ENCODE measurements at places on chromosomes 7 and 10. TPM values are rescaled to one million over a fixed set of nuclear protein-coding genes. Genes with fewer than 3 reads are reported as not detected.

TMEM229A gene
- total RNA-seq: 0.75 TPM

SIRT1 gene
- total RNA-seq: 70.9 TPM

ASB10 gene
- not detected for total RNA-seq

FAM24B gene
- total RNA-seq: 0.50 TPM

DNA sequence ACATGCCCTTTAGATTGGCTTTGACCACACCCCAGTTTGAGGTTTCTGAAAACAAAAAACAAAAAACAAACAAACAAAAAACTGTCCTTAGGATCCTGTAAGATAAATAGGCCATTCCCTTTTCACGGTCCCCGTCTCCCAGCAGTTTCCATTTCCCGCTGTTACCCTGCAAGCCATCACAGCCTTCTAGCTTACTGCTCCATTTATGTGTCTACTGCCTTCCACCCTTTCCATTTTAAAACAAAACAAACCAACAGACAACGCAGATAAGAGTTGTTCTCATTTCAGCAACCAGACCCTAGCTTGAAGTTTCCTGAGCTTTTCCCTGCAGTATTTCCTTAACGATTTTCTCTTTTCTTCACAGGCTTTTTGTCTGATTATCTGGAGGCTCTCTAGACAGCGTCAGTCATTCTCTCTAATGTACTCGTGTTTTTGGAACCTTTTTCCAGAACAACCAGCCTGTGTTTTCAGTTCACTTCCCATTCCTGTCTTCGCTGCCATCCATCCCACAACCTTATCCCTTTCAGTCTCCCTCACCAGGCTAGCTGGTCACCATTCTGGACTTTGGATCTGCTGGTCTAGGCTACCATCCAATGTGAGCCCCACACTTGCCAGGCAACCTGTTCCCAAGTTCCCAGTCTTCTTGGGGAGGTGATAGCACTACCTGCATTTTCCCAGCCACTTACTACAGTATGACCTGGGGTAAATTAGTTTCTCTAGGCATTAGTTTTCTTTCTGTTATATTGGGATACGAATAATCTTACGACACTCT is 317.3 kb upstream of the FZD1 start:
- H3K4me1 ChIP-seq: peaks cover under 1% of the 10 kb centered on the region
- no peak overlapping the region for H3K4me3 ChIP-seq
- no peaks in the 10 kb centered on the region for H3K36me3 ChIP-seq
- H3K27ac ChIP-seq: no peak overlapping the region

- no peak overlapping the region for H3K4me3 ChIP-seq
- DNase-seq: no peak
- H3K27ac ChIP-seq: no peak overlapping the region
- no peaks in the 10 kb centered on the region for H3K27me3 ChIP-seq
- H3K4me1 ChIP-seq: no peaks in the 10 kb centered on the region
Measured at GRCh38 chr10:89278034-89278535, 23.8 kb upstream of the IFIT2 start.

- no peaks in the 10 kb centered on the region for H3K4me1 ChIP-seq
- no peak overlapping the region for H3K4me3 ChIP-seq
- H3K27me3 ChIP-seq: no peaks in the 10 kb centered on the region
Measured at GRCh38 chr10:129604333-129605032, 137.4 kb downstream of the MGMT start.

- H3K27me3 ChIP-seq: no peaks in the 10 kb centered on the region
- peaks cover 14% of the 10 kb centered on the region for H3K36me3 ChIP-seq
- H3K4me1 ChIP-seq: peaks cover 5% of the 10 kb centered on the region
Measured at GRCh38 chr10:91910467-91910866, 1.2 kb upstream of the FGFBP3 start.

DNA sequence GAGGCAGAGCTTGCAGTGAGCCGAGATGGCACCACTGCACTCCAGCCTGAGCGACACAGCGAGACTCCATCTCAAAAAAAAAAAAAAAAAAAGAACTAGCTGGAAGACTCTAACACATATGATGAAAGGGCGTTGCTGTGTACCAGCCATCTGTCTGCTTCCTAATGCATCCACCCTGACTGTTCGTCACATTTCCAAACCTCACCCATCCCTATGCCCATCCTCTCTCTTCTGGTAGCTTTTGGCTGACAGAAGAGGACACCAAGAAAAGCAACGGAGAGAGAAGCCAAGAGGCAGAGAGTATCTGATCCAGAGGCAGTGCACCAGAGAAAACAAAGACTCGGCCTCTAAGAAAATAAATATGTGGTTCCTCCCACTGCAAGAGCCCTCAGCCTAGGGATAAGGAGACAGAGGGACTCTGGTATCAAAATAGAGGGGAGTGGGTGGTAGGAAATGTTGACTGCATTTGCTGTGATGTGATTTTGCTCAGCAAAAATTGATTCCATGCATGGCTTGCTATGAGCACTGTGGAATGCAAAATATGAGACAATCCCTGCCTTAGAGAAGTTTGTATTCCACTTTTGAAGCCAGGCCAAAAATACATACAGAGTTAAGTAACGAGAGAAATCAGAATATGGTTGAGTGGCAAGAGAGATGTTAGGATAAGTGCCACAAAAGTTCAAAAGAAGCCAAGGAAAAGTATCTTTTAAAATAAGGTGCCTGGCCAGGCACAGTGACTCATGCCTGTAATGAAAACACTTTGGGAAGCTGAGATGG is 100.8 kb upstream of the STK17A start:
- H3K36me3 ChIP-seq: no peaks in the 10 kb centered on the region
- H3K27me3 ChIP-seq: no peaks in the 10 kb centered on the region
- DNase-seq: no peak
- no peaks in the 10 kb centered on the region for H3K4me1 ChIP-seq

DNA sequence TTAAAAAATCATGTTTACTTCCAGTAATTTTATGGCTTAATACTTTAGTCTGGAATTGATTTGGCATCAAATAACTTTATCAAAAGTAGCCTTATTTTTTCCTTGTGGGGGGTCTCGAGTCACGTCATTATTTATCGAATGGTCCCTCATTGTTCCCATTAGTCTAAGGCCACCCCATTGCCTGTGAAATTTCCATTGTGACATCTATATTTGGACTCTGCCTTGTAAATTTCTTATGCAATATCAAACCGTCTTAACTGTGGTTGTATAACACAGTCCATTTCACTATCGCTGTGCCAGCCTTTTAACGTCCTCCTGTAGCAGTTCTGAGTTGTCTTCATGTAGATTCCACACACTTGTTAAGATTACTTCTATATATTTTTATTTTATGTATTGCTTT is 103.9 kb upstream of the RET start:
- no peak overlapping the region for H3K27ac ChIP-seq
- no peaks in the 10 kb centered on the region for H3K36me3 ChIP-seq
- no peak overlapping the region for H3K4me3 ChIP-seq
- H3K4me1 ChIP-seq: no peaks in the 10 kb centered on the region

DNA sequence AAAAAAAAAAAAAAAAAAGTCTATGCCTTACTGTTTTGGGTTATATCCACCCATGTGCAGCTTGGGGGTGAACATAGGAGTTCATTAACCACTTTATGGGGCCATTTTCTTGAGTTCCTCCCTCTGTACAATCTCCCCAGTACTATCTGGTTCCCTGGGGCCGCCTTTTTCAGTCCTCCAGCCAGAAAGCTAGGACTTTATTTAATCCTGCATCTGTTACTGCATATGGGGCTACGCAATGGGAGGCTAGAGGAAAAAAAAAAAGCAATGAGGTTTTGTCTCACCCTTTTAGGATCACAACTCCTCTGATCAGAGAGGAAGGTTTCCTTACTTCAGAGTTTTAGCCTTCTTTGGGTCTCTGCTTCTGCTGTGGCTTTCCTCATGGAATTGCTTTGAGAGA is 51.0 kb downstream of the BTRC start:
- no peak overlapping the region for H3K27ac ChIP-seq
- no peaks in the 10 kb centered on the region for H3K36me3 ChIP-seq
- H3K4me1 ChIP-seq: no peaks in the 10 kb centered on the region
- H3K27me3 ChIP-seq: no peaks in the 10 kb centered on the region

- no peaks in the 10 kb centered on the region for H3K36me3 ChIP-seq
- H3K4me1 ChIP-seq: peaks cover 2% of the 10 kb centered on the region
- H3K27ac ChIP-seq: no peak overlapping the region
- H3K27me3 ChIP-seq: no peaks in the 10 kb centered on the region
- no peak overlapping the region for H3K4me3 ChIP-seq
- no peak for DNase-seq
Measured at GRCh38 chr10:29603223-29603896, 31.4 kb downstream of the SVIL start.

DNA sequence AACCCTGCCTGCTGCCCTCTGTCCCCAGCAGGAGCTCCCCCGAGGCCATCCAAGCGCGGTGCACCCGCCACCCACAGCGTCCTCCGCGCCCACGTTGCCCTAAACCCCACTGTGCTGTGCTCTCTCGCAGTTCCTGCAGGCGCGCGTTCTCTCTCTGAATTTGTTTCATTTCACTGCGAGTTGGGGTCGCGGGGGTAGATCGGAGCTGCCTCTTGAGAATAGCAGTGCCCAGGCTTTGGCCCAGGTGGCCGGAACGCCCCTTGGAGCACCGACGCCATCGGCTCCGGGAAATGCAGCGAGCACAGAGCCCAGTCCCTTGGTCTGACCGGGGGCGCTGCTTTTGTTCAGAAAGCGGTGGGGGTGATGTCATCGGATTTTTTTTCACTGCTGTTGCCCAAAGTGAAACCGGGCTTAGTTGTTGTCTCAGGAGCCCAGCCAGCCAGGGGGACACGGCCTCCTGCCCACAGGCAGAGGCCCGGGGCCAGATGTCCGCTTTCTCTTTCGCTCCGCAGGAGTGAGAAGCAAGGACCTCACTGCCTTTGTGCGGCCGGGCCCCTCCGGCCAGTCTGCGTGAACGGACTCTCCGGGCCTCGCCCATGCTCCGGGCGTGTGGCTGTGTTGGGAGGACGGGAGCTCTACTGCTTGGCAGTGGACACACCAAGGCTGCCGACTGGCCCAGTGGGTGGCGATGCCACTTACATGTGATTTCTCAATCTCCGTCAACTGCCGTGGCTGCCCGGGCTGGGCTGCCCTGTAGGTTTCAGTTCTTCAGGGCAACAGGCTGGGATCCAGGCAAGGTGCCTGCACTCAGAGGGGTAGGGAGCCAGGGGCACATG is 43.1 kb downstream of the FOXK1 start:
- no peak for DNase-seq
- no peaks in the 10 kb centered on the region for H3K27me3 ChIP-seq
- no peaks in the 10 kb centered on the region for H3K36me3 ChIP-seq
- no peaks in the 10 kb centered on the region for H3K4me1 ChIP-seq
- no peak overlapping the region for H3K4me3 ChIP-seq

- H3K27ac ChIP-seq: no peak overlapping the region
- no peak for DNase-seq
- H3K4me3 ChIP-seq: no peak overlapping the region
- H3K36me3 ChIP-seq: peaks cover 3% of the 10 kb centered on the region
Measured at GRCh38 chr7:138350701-138351357, 109.2 kb upstream of the TRIM24 start.

DNA sequence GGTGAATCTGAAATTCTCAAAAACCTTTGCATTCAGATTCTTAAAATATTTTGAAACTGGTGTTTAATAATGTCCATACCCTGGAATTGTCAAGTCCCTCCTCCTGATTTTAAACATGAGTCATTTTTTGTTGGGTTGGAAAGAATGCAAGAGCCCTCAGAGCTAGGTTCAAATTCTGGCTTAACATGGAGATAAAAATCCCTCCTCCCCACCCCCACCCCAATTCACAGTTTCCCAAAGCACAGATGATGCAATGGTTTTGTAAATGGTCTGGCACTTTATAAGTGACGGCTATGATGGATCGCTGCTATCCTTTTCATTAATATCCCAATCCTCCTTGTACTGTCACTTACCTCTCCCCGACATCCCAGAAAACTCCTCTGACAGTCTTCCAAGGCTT is 332.8 kb downstream of the PLXNA4 start:
- H3K4me1 ChIP-seq: no peaks in the 10 kb centered on the region
- H3K27ac ChIP-seq: no peak overlapping the region
- no peak for DNase-seq
- no peak overlapping the region for H3K4me3 ChIP-seq
- H3K36me3 ChIP-seq: no peaks in the 10 kb centered on the region

GRCh38 chr10:34609287-34609940 is 205.7 kb downstream of the PARD3 start:
- no peak for DNase-seq
- no peak overlapping the region for H3K4me3 ChIP-seq
- no peak overlapping the region for H3K27ac ChIP-seq
- no peaks in the 10 kb centered on the region for H3K36me3 ChIP-seq
- no peaks in the 10 kb centered on the region for H3K4me1 ChIP-seq
- H3K27me3 ChIP-seq: no peaks in the 10 kb centered on the region

- no peak overlapping the region for H3K27ac ChIP-seq
- DNase-seq: no peak
- H3K4me3 ChIP-seq: no peak overlapping the region
- H3K27me3 ChIP-seq: no peaks in the 10 kb centered on the region
- H3K36me3 ChIP-seq: no peaks in the 10 kb centered on the region
Measured at GRCh38 chr7:147452816-147453215, 1137.8 kb upstream of the C7orf33 start.

DNA sequence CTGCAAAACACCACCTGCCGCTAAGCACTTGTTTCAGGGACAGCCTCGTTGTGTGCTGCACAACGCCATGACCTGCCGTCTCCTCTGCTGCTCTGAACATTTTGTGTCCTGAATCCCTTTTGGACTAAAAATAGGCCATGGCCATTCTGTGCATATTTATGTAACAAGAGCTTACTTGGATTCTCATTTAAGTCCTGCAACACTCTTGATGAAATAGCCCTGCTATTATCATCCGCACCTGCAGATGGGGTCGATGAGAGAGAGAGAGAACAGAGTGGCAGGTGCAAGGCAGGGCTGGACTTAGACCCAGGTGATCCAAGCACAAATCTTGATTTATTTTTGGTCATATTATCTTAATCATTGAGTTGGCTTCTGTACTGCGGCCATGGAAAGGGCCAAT is 121.2 kb upstream of the PRKCQ start:
- no peaks in the 10 kb centered on the region for H3K36me3 ChIP-seq
- H3K4me1 ChIP-seq: no peaks in the 10 kb centered on the region
- no peak overlapping the region for H3K4me3 ChIP-seq
- H3K27ac ChIP-seq: no peak overlapping the region
- H3K27me3 ChIP-seq: no peaks in the 10 kb centered on the region
- peak; percentile 60 for DNase-seq

GRCh38 chr7:139183251-139183650 is 47.8 kb upstream of the UBN2 start:
- no peaks in the 10 kb centered on the region for H3K27me3 ChIP-seq
- H3K4me1 ChIP-seq: no peaks in the 10 kb centered on the region
- no peaks in the 10 kb centered on the region for H3K36me3 ChIP-seq
- H3K27ac ChIP-seq: no peak overlapping the region
- DNase-seq: no peak
